ENCODE measurements at places on chromosomes 2 and 18.

- peak; percentile 49 for ATAC-seq
These were observed 20.5 kb upstream of the ITGB6 start for GRCh38 chr2:160220545-160221009.

DNA sequence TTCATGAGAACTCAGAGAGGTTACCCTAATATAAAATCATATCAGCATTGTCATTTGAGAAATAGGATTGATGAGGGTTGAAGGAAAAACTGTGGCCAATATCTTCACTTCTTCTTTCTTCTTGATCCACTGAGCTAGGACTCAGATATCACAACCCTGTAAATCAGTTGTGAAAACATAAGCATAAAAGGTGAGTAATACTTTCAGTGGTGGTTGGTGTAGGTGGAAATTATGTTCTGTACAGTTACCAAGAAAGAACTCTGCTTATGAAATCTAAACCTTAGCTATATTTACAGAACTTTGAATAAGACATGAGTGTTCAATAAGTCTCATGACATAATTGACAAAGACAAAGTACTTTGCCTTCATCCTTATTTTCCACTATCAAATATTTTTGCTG lies 56.3 kb downstream of the PAX3 start:
- peak; percentile 75 for ATAC-seq

GRCh38 chr2:37390777-37391176 lies 46.3 kb downstream of the QPCT start:
- ATAC-seq, result peak; percentile 31

DNA sequence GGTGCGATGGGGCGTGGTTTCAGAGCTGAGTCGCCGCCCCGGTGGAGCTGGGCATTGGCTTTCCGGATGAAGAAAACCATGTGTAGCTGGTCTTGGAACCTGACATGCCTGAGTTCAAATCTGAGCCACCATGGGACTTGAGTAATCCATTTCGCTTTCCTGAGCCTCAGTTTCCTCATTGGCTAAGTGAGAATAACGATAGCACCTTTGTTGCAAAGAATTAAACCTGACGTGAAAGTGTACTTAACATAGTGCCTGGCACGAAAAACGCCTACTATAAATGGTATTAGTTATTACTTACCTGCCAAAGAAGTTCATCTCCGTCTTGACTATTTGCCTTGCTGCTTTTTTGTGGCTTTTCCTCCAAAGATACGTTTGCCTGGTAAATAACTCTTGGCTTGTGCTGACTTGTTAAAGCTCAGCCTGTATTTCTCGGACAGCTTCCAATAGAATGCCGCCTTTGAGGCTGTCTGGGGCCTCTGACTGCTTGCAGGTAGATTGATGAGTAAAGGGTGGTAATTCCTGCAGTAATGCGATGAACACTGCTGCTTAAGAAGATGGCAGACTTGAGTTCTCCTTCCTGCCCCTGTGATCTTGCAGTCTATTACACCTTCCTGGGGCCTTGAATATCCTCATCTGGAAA lies 1.3 kb downstream of the CDCA7 start:
- ATAC-seq, result no peak

GRCh38 chr2:216391401-216391800 lies 19.1 kb upstream of the MARCHF4 start:
- ATAC-seq, result no peak

GRCh38 chr2:195898505-195899191 lies 170.0 kb downstream of the DNAH7 start:
- ATAC-seq, result no peak

DNA sequence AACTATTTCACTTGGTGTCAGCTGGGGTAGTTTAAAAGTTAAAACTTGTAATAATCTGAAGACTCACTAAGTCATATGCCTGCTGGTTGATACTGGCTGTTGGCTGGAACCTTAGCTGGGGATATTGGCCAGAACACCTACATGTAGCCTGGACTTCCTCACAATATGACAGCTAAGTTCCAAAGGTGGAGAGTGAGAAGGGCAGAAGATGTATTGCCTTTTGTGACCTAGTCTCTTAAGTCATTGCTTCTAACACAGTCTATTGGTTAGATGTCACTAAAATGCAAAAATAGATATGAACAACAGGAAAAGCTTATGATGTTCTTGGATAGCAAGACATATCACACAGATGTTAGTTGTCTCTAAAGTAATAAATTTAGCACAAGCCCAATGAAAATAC lies 113.2 kb upstream of the CHAC2 start:
- ATAC-seq, result no peak

- ATAC-seq, result no peak
These were observed 24.7 kb downstream of the PAPOLG start for GRCh38 chr2:60780721-60781120.

All from activated T-helper 17 cell treated with anti-CD3 and anti-CD28 coated beads, Interleukin-2, amount 50 U/mL, for 72 hours (primary cell).